Cerebellum (tissue), 4 donors: ENCODE measurements at places on chromosomes 6 and 20.

DNA sequence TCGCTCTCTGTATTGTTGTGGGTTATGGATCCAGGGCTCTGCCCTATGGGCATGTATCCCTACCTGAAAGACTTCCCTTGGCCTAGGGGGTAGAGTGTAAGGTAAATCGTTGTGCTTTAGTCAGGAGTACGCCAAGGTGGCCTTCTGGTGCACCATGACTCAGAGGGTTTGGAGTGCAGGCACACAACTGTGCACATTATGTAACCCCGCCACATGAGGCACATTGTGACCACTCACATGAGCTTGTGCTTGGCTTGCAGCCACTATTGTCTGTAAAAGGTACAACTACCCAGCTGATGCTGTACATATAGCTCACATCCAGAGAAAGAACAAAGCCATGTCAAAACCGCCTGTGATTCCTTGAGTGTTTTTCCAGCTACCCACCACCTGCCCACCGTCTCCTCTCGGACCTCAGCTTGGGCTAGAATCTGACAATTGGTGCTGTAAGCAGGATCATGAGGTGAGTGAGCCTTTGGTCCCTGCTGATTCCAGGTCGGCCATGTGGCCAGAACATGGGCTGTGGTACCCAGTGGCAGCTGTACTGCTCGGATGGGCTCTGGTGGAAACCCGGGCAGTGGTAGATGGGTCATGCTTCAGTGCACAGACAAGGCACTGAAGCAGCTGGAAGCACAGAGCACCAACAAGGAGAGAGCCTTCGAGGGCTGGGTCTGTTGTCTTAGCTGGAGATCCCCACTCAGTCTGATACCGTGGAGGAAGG, 33.8 kb downstream of the HDDC2 start:
- DNase-seq, result no peak

DNA sequence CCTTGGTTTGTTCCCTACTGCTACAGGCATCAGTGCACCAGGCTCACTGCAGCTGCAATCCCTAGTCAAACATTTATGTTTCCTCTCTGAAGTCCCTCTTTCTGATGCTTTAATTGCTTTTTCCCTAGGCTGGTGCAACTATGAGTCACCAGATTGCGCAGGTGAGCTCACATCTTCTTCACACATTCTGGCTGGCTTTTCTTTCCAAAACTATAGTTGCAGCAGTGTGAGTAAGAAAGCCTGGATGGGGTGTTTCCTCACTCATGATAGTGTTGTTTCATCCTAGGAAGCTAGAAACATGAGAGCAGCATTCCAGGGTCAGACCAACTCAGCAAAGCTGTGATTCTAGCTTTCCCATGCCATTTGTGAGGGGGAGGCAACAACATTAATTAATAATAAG, 296.4 kb downstream of the PAX1 start:
- no peak for DNase-seq

- DNase-seq, result no peak
Observed at GRCh38 chr6:140175486-140175885, 801.0 kb upstream of the CITED2 start.

DNA sequence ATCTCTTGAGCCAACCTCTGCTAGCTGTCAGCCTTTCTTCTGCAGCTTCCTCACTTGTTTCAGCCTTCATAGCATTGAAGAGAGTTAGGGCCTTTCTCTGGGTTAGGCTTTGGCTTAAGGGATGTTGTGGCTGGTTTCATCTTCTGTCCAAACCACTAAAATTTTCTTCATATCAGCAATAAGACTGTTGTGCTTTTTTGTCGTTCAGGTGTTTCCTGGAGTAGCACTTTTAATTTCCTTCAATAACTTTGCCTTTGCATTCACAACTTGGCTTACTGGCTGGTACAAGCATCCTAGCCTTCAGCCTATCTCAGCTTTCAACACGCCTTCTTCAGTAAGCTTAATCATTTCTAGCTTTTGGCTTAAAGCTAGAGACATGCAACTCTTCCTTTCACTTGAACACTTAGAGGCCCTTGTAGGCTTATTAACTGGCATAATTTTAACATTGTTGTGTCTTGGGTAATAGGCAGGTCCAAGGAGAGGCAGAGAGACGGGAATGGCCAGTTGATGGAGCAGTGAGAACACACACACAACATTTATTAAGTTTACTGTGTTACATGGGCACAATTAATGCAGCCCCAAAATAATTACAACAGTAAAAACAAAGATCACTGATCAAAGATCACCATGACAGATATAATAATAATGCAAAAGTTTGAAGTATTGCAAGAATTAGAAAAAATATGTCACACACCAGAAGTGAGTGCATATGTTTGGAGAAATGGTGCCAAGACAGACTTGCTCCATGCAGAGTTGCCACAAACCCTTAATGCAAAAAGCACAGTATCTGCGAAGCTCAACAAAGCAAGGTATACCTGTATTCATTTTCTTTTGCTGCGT, 98.6 kb downstream of the HIVEP1 start:
- DNase-seq, result no peak

GRCh38 chr6:136526937-136527336, 23.3 kb downstream of the MAP7 start:
- DNase-seq, result no peak

DNA sequence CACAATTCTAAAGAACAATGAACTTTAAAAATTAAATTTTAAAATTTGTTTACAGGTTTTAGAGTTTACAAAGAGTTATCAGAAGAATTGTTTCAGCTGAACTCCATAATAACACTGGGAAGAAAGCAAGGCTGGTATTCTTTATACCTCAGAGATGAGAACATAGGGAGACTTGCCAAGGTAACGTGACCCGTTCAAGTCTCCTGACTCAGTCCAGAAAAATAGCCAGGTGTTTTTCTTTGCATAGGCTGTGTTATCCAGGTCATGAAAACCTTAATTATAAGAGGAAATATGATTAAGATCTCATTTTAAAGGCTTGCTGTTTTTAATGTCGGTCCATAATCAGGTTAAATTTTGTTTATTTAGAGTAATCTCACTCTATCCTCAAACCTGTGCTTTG, 8.5 kb upstream of the C6orf141 start:
- no peak for DNase-seq

- no peak for DNase-seq
Observed at GRCh38 chr6:6470123-6470522, 118.4 kb upstream of the LY86 start.

- DNase-seq, result no peak
Observed at GRCh38 chr6:79261666-79262065, 27.2 kb upstream of the HMGN3 start.

DNA sequence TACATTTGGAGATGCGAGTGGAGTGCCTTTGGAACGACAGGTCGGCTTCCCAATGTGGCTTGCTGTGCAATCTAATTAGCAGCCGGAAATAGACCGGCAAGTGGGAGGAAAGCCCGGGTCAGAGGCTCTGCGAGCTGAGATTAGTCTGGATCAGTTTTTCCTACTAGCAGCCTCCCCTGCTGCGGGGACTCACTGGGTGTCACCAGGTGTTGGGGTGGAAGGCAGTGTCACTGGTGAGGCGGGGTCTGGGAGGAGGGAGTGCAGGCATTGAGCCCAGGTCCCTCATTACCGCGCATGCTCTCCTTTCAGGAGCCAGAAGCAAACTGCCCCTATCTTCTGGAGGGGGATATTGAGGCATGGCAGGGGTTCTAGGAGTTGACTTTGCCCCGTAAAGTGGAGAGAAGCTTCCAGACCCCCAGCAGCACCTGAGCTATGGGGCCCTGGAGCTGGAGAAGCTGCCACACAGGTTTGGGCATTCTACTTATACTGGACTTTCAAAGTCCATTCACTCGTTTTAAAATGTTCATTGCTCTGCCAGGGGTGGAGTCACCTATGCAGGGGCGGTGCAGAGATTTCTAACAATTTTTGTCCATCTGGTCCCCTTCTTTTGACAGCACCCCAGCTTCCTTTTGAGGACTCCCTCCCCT, 11.0 kb downstream of the SULF2 start:
- DNase-seq, result no peak

DNA sequence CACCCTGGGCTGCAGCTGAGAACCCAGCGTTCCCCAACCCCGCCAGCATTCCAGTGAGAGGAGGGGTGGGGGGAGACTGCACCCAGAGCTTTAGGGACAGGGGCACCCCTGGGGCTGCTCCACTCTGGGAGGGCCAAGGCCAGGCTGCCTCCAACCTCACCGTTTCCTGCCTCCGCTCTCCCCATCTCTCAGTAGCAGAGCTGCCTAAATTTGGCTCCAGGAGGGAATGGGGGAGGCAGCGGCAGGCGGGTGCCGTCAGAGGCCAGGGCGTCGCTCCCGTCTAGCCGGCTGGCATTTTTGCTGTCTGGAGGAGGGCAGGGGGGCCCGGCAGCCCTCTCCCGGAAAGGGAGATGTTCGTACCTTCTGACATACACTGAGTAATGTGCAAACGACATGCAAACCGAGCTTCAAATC, 46.6 kb downstream of the NOL4L start:
- DNase-seq, result no peak

- no peak for DNase-seq
Observed at GRCh38 chr20:22944062-22944461, 91.0 kb upstream of the SSTR4 start.

DNA sequence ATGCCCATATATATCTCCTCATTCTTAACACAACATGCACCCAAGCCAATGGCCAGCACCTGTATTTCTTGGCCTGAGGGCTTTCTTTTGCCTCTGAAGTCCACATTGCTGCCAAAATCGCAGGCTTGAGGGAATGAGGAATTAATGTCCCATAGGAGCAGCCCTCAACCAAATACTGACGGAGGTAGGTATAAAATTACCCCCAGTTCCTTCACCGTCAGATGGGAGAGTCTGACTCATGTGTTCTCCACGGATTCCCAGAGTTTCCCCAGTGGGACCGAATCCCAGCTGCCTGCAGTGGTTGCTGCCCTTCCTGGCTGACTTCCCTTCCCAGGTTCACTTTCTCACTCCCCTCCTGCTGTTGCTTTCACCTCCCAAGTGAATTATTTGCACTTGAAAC, 602.2 kb upstream of the NOX3 start:
- no peak for DNase-seq

- no peak for DNase-seq
Observed at GRCh38 chr6:94217836-94218235, 798.5 kb upstream of the EPHA7 start.
